ENCODE measurements at places on chromosomes 2 and 18. TPM values are rescaled to one million over a fixed set of nuclear protein-coding genes. Genes with fewer than 3 reads are reported as not detected.

DNA sequence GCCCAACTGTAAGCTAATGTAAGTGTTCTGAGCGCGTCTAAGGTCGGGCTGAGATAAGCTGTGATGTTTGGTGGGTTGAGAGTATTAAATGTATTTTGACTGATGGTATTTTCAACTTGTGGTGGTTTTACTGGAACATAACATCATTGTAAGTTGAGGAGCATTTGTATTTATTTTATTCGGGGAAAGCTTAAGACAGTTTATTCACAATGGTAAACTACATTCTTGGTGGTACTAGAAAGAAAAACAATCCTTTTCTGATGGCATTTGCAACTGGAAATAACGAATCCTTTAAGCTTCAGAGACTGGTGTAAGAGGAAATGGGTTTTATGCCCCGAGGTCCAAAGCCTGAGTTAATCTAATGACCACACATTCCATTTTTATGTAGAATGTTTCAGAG, 283.3 kb upstream of the NETO1 start:
- DNase-seq: no peak

DNA sequence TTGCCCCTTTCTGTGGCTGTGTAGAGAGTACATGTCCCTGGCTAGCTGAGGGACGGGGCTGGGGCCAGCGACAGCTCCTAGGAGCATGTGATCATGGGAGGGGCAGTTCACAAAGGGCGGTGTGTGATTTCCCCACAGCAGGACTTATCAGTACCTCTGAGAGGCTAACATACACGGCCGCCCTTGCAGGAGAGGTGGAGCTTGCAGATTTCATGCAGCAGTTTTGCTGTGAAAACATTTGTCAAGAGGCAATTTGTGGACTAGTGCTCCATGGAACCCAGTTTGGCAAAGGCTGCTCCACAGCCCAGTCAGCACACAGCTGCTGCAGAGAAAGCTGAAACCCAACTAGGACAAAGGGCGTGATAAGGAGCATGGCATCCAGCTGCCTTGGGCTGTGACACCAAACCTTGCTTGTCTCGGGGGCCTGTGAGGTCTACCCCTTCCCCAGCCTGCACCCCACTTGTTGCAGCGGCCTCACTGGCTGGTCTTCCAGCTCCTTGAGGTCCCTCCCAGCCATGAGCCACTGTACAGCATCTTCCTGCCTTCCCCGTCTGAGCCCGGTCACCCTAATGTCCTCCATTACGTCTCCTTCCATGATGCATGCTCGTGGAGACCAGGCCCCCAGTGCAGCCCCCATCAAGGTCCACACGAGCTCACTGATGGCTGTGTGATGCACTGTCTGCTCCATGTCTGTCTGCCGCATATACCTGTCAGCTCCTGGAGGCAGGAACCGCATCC, 121.4 kb upstream of the HDAC4 start:
- DNase-seq: no peak

DNA sequence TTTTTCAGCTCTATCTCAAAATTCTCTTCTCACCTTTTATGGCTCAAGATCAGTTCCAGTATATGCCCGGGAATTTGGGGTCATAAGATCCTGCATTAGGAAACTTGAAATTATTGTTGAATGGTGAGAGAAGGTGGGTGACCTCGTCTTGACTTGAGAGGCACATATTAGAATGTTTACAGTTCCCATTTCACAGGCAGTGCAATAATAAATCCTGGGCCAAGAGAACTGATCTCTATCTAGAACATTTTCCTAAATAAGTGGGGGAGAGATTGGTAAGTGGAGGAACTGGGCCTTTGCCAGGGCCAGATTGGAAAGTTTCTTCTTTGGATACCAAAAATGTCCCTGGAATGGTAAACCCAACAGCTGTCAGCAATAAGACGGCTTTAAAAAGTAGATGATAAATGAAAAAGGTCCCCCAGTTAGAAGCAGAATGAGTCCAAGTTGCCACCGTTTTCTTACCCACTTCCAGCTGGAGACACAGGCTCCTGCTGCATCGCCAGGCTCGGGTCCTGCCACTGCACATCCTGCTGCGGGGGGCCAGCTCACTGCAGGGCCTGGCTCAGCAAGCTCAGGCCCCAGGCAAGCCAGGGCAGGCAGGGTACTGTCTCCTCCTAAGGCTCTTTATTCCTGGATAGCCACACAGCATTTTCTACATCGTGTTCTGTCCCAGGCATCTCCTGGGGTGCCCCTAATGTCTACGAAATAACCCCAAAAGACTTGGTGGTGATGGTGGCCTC, 126.4 kb upstream of the EPAS1 start:
- no peak for DNase-seq

GATA6 gene
- 12.6 TPM for total RNA-seq

DNA sequence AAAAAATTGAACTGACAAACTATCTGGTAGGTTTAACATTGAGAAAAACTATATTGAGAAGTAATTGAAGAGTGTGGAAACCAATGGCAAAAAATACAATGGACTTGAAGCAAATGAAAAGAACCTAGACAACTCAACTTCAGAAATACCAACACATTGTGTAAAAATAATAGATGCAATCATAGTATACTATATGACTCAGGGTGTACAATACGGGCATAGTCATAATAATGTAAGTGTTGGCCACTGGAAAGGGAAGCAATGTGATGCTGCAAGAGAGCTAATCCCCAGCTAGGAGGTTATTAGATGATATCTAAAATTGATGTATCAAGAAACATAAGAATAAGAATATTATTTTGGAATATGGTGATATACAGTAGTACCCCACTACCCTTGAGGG, 45.3 kb downstream of the SMAD7 start:
- no peak for DNase-seq

GRCh38 chr18:49846361-49846662, 33.0 kb upstream of the ACAA2 start:
- peak; percentile 38 for DNase-seq

CROCC2 gene
- total RNA-seq: 0.23 TPM

SPP2 gene
- total RNA-seq: not detected
